Fibroblast of lung (primary cell): ENCODE measurements at places on chromosomes 5 and 9. TPM values are rescaled to one million over a fixed set of nuclear protein-coding genes. Genes with fewer than 3 reads are reported as not detected.

Gene FOXI1
- not detected in 2 replicates for total RNA-seq

Gene ACOT12
- 0.26 and 2.0 TPM in 2 replicates for total RNA-seq

Gene GABRP
- not detected in 2 replicates for total RNA-seq

Gene SLC25A48
- total RNA-seq: not detected in 2 replicates

GRCh38 chr9:90808398-90808797 is 6.8 kb downstream of the SYK start:
- H3K4me1 ChIP-seq: no peaks in the 10 kb centered on the region
- H3K27ac ChIP-seq: no peak overlapping the region
- H3K4me3 ChIP-seq: no peak overlapping the region
- H3K27me3 ChIP-seq: no peaks in the 10 kb centered on the region
- no peaks in the 10 kb centered on the region for H3K36me3 ChIP-seq

GRCh38 chr5:89071101-89071940 is 188.3 kb upstream of the MEF2C start:
- DNase-seq: no peak
- H3K36me3 ChIP-seq: no peaks in the 10 kb centered on the region
- H3K27ac ChIP-seq: no peak overlapping the region
- H3K27me3 ChIP-seq: no peaks in the 10 kb centered on the region
- H3K4me1 ChIP-seq: no peaks in the 10 kb centered on the region

DNA sequence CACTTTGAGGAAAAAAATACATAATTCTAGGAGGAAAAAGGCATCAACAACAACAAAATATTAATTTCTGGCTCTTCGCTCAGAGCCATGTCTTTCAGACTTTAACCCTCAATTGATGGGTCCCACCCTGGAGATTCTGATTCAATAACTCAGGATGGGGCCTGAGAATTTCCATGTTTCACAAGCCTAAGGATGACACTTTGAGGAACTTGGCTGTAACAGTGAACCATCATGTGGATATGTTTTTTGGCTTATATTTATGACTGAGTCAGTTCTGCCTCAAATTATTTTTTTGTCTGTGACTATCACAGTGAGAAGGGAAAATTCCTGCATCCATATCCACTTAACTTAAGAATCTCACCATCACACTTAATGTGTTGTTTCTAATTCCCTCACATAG is 504.6 kb downstream of the RASEF start:
- no peak for DNase-seq
- no peak overlapping the region for H3K4me3 ChIP-seq
- H3K36me3 ChIP-seq: no peaks in the 10 kb centered on the region
- no peak overlapping the region for H3K27ac ChIP-seq

DNA sequence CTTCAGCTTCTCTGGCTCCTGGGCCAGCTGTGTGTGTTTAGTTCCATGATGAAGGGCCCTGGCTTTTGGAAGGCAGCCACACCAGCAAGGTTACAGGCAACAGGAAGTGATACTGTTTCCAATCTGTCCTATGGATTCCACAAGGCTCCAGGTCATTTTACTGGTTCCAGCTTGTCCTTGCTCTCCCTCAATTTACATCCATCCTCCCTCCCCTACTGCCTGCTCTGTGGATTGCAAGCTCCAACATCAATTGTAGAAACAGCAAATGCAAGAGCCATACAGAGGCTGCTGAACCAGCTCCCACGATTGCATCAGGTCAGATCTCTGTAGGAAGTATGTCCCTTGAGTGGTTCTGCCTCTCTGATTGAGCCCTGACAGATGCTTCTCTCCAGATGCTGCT is 409.8 kb downstream of the NTRK2 start:
- no peak overlapping the region for H3K4me3 ChIP-seq
- no peak for DNase-seq
- no peaks in the 10 kb centered on the region for H3K27me3 ChIP-seq
- no peaks in the 10 kb centered on the region for H3K4me1 ChIP-seq
- H3K27ac ChIP-seq: no peak overlapping the region

DNA sequence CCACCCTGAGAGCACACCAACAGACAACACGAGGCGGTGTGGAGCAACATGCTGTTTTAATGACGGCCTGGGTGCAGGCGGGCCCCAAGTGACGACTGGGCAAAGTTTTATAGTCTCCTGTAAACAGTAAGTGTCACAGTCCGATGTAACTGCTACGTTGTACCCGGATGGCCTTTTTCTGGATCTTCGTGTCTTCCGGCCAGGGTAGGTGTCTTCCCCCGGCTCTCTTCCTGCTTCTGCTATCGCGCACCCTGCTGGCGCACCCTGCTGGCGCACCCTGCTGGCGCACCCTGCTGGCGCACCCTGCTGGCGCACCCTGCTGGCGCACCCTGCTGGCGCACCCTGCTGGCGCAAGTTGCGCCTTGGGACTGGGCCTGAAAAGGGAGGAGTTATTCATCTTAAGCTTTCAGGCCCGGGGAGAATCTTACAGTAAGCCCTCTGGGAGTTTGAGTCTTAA is 143.0 kb upstream of the TARS1 start:
- no peaks in the 10 kb centered on the region for H3K27me3 ChIP-seq
- no peak overlapping the region for H3K4me3 ChIP-seq
- H3K27ac ChIP-seq: no peak overlapping the region
- H3K4me1 ChIP-seq: no peaks in the 10 kb centered on the region
- no peaks in the 10 kb centered on the region for H3K36me3 ChIP-seq
